CD4-positive, alpha-beta T cell treated with Interferon gamma for 1 hour (primary cell): ENCODE measurements at places on chromosomes 12 and 14.

DNA sequence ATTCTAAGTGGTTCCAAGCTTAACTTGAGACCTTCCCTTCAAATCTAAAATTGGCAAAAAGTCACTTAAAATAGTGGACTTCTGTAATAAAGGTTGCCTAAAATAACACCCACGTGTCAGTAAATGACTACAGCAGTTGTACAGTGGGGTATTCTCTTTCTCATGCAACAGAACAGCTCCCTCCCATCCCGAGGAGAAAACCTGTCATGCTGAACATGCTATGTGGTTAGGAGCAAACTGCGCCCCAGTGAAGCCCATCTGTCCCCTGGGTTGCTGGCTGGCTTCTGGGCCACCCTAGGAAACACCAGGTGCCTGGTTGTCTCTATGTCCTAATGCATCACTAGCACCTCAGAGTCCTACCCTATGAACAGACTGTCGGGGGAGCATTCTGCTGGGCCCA is 2.7 kb downstream of the BTBD6 start:
- DNase-seq = no peak

- DNase-seq = no peak
Observed at GRCh38 chr14:65281991-65282895, 130.3 kb upstream of the FUT8 start.

GRCh38 chr14:52241087-52241793 is 26.3 kb upstream of the PTGDR start:
- DNase-seq = no peak

GRCh38 chr14:33210311-33210710 is 271.6 kb downstream of the NPAS3 start:
- no peak for DNase-seq

DNA sequence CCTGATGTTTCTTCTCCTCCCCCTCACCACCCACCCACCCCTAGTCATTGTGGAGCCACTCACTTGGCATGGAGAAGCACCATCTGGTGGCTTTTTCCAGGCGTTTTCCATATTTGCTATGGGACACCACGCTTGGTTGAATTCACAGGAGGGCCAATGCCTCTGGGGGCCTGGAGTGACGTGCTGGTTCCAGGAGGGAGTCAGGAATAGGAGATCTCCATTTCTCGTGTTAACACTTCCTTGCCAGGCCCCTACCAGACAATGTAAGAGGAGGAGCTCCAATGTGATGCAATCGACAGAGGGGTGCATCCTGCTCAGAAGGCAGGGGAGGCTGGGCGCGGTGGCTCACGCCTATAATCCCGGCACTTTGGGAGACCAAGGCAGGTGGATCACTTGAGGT is 21.6 kb upstream of the TESC start:
- no peak for DNase-seq

- DNase-seq = no peak
Observed at GRCh38 chr14:82112210-82112839, 578.7 kb upstream of the SEL1L start.

DNA sequence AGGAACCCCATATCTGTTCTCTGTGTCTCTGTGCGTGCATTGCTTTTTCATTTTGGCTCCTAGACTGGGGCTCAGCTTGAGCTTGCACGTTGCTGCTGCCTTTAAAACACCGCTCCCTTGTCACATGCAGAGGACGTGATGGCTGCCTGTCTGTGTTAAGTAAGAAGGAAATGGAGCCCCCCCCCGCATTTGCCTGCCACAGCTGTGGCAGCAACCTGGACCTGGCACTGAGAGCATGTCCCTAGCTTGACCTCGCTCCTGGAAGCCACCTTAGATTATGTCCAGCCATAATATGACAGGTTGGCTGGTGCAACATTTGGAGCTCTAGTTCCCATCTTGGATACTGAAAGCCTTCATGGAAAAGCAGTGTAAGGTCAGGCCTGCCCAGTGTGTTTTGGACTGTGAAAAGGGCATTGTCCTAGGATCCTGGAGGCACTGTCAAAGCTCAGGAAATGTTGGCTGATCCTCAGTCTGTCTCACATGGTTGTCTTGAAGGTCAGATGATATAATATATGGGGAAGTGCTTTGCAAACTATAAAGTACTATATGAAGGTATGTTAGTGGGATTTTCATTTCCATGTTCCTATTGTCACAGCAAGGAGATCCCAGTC is 73.8 kb downstream of the PRKCH start:
- DNase-seq = no peak
